ENCODE measurements at places on chromosomes 1 and 21. TPM values are rescaled to one million over a fixed set of nuclear protein-coding genes. Genes with fewer than 3 reads are reported as not detected.

HTR6 gene
- polyA plus RNA-seq = 0.14 TPM

WDR3 gene
- 26.2 TPM for polyA plus RNA-seq

CELA3A gene
- polyA plus RNA-seq = not detected

GRCh38 chr1:203480525-203481084 lies 5.0 kb downstream of the PRELP start:
- H3K4me1 ChIP-seq = no peaks in the 10 kb centered on the region
- no peak overlapping the region for H3K27ac ChIP-seq
- no peaks in the 10 kb centered on the region for H3K27me3 ChIP-seq

- H3K4me3 ChIP-seq = peak overlapping the region; percentile 86
- peaks cover 8% of the 10 kb centered on the region for H3K27me3 ChIP-seq
- peaks cover 13% of the 10 kb centered on the region for H3K4me1 ChIP-seq
- DNase-seq = peak; percentile 35
- H3K36me3 ChIP-seq = no peaks in the 10 kb centered on the region
These were observed 14.3 kb upstream of the SPEN start for GRCh38 chr1:15833069-15833679.

DNA sequence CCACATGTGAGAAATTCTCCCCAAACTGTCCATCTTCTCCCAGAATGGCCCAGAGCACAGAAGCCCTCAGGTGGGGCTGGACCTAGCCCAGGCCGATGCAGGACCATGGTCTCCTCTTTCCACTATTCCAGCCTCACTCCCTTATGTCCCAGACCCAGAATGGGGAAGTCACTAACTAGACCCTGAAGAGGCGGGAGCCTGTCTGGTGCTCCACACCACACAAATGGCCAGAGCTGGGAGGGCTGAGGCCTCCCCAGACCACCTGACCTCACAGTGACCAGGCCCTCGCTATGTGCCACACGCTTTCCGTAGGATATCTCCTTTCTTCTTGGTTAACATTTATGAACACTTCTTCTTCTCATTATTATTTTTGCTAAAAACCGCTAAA lies 54.9 kb upstream of the EDN2 start:
- DNase-seq = no peak
- no peak overlapping the region for H3K4me3 ChIP-seq
- no peaks in the 10 kb centered on the region for H3K36me3 ChIP-seq
- no peak overlapping the region for H3K27ac ChIP-seq

- no peak for DNase-seq
- H3K27ac ChIP-seq = no peak overlapping the region
- H3K36me3 ChIP-seq = no peaks in the 10 kb centered on the region
- peaks cover 14% of the 10 kb centered on the region for H3K27me3 ChIP-seq
These were observed 15.6 kb downstream of the C1orf159 start for GRCh38 chr1:1100296-1100695.

DNA sequence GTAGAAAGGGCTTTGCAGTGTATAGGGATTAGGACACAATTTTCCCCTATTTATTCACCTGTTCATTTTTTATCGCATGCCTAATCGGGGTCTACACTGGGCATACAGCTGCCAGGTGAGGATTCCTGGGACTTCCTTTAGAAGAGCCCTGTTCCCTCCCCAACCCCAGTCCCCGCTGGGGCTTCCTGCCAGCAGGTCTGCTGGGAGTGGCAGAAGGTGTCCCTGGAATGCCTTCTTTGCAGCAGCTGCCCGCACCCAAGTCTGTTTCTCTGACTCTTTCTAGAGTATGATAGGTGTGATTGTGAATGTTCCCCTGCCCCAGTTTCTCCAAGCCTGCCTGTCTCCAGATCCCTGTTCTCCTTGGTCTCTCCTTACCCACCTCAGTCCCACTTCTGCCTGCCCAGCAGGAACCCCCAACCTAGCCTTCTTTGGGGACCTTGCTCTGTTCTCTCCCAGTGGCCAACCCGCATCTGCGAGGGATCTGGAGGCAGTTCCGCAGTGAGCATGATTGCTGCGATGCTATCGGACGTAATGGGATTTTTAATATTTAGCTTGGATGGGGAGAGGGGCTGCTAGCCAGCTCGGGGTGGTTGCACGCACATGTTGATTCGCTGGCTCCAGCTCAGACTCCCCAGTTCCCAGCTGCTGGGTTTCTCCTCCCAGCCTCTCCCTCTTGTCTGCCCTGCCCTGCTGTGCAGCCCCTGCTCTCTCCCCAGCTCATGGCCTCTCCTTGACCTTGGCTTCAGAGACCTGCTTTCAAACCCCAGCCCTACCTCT lies 79.8 kb downstream of the EPHB2 start:
- no peak overlapping the region for H3K27ac ChIP-seq
- no peaks in the 10 kb centered on the region for H3K36me3 ChIP-seq
- no peak overlapping the region for H3K4me3 ChIP-seq
- no peak for DNase-seq

- H3K4me1 ChIP-seq = no peaks in the 10 kb centered on the region
- no peaks in the 10 kb centered on the region for H3K27me3 ChIP-seq
These were observed 731.8 kb upstream of the NCAM2 start for GRCh38 chr21:20266441-20266710.

GRCh38 chr1:156970017-156970416 lies 49.6 kb downstream of the LRRC71 start:
- no peak overlapping the region for H3K4me3 ChIP-seq
- no peak overlapping the region for H3K27ac ChIP-seq

DNA sequence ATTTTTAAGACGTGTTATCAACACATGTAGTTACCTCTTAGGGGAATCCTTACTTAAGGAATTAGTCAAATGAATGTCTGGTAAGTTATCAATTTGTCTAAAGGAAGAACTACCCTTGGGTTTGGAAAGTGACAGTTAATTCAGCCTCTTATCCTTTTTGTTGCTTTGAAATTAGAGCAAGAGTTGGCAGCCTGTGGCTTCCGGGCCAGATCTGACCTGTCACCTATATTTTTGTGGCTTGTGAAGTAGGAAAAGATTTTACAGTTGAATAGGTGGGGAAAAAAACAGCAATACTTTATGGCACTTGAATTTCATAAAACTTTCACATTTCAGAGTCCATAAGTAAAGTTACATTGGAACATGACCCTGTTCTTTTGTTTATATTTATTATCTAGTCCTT lies 5.5 kb downstream of the MRPS6 start:
- peaks cover 39% of the 10 kb centered on the region for H3K4me1 ChIP-seq
- no peak for DNase-seq
- H3K4me3 ChIP-seq = no peak overlapping the region

DNA sequence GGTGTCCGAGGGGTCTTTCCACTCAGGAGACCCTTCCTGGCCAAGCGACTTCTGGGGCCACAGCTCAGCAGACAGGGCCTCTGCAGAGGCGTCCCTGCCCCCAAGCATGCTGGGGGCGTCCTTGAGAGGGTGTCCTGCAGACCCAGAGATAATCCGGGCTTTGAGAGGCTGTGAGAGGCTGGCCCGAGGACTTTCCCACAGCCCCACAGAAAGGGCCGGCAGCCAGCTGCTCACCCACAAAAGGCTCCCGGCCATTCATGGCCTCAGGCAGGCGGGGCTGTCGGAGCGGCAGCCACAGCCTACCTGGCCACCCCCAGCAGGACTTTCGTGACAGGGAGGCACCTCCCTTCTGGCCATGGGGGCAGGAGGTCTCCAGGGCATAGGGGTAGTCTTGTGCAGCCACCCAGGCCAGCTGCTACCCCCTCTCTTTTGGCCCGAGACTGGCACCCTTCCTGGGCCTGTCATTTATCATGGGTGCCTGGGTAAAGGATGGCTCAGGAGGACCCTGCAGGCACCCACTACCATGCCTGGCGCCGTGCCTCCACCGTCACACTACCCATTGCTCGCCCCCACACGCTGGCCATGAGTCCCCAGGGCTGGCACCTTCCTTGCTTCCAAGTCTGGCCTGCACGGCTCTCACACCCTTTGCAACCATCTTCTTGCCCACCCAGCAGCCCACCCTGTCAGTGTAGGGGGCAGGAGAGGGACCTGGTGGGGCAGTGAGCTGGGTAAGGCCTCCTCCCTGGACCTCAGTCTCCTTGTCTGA lies 11.1 kb upstream of the TNFRSF14 start:
- no peak overlapping the region for H3K4me3 ChIP-seq
- no peak overlapping the region for H3K27ac ChIP-seq
- no peak for DNase-seq
- no peaks in the 10 kb centered on the region for H3K36me3 ChIP-seq
- H3K27me3 ChIP-seq = peaks cover 11% of the 10 kb centered on the region

DNA sequence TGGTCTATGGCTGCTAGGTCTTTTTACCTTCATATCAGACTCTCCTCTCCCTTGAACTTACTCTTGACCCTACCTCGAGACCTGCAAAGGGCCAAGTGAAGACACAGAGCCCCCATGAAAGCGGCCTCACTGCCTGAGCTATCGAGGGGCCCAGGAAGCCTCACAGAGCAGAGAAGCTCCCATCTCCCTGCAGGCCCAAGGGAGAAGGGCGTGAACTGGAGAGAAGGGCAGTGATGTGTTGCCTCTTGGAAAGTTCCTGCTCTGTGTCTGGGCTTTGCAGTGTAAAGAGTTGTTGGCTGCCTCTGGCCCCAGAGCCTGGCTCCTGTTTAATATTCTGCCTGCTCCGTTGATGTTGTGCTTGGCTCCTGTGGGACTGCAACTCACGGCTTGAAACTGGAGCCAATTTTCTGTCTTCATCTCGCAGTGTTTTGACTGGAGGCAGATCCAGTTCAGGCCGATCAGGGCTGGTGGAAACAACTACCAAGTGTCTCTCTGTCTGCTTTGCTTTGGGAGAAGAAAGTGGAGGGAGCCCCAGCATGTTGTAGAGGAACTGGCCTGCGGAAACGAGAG lies 4.3 kb downstream of the SERTAD4 start:
- H3K4me3 ChIP-seq = no peak overlapping the region
- peaks cover 54% of the 10 kb centered on the region for H3K27me3 ChIP-seq
- no peak overlapping the region for H3K27ac ChIP-seq
- H3K36me3 ChIP-seq = no peaks in the 10 kb centered on the region
- no peak for DNase-seq
- H3K4me1 ChIP-seq = peaks cover 42% of the 10 kb centered on the region

DNA sequence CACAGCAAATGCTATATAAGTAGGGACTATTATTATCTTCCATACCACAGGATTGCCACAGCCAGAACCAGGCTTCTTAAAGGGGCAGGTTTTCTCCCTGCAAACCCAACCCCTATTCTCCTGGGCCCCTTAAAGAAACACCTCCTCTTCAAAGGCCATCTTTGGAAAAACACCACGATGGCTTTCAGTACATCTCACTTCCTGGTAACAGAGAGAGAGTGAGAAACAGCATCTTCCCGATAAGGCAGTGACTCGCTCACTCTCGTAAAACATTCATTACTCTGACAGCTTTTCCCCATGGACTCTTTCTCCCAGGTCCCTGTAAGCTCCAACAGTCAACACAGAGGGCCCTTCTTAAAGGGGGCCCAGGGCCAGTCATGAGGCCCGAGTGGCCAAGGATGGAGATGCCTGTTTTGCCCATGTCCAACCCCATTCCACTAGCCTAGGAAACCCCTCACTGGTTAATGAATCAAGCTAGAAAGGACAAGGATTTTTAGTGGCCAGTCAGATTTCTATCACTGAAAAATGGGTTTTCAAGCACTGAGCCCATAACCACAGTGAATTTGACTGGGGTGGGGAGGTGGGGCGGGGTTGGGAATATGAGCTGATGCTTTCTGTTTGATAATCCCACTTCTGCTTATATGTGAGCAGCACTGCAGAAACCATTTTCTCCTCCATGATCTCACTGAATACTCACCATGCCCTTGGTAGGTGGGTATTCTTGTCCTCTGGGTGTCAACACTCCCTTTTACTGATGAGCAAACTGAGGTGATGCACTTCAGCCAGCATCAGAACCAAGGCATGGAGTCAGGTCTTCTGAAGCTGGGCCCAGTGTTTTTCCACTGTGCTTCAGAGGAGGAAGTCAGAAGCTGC lies 3.6 kb upstream of the NAV1 start:
- H3K4me3 ChIP-seq = no peak overlapping the region
- H3K27ac ChIP-seq = no peak overlapping the region
- H3K36me3 ChIP-seq = no peaks in the 10 kb centered on the region
- H3K27me3 ChIP-seq = peaks cover 42% of the 10 kb centered on the region

DNA sequence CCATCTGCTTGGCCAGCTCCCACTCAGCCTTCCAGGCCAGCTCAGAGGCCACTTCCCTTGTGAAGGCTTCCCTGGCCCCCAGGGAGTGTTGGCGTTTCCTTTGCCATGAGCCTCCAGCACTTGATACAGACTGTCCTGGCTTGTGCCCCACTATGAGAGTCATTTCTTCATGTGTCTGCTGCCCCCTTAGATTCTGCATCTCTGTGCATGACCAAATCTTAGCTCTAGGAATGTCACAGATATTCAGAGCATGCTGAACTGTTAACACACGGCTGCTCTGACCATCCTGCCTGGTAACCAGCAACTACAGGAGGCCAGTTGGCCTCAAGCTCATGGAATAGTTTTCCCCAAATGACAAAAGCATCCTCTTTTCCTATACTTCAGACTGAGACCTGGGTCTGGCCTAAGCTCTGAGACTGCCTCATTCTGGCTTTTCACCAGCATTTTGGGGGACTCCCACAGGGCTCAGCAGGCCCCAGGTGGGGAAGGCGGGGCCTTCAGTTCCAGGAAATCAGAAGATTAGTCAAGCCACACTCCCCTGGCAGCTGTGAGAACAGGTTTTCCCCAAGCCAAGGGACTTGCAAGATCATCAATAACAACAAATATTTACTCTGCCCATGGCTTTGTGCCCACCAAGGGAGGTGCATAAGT lies 182.6 kb upstream of the EDN2 start:
- peaks cover 10% of the 10 kb centered on the region for H3K27me3 ChIP-seq
- no peak overlapping the region for H3K4me3 ChIP-seq
- DNase-seq = no peak
- H3K27ac ChIP-seq = no peak overlapping the region
- H3K36me3 ChIP-seq = no peaks in the 10 kb centered on the region

DNA sequence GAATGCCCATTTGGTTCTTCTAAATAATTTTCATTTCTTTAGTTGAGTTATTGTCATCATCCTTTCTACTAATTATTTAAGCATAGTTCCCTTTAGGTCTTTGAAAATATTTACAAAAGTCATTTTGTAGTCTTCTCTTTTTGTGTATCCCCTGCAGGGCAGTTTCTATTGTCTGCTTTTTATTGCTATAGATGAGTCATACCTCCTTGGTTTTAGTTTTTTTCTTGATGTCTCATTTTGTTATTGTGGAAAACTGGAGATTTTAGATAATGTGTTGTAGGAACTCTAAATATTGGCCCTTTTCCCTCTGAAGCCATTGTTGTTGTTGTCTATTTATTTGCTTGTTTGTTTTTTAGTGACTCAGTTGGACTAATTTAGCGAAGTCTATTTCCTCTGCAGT lies 387.9 kb downstream of the NUF2 start:
- DNase-seq = no peak
- H3K4me1 ChIP-seq = no peaks in the 10 kb centered on the region
- no peak overlapping the region for H3K4me3 ChIP-seq
- H3K27ac ChIP-seq = no peak overlapping the region
- H3K27me3 ChIP-seq = no peaks in the 10 kb centered on the region
- H3K36me3 ChIP-seq = no peaks in the 10 kb centered on the region

GRCh38 chr21:41478319-41479177 lies 29.4 kb downstream of the TMPRSS2 start:
- H3K36me3 ChIP-seq = no peaks in the 10 kb centered on the region
- H3K4me3 ChIP-seq = peak overlapping the region; percentile 35
- H3K27ac ChIP-seq = 0 out of 2 replicates have a peak overlapping the region, but pooled peaks have one; percentile 83
- DNase-seq = peak; percentile 16
- peaks cover 27% of the 10 kb centered on the region for H3K4me1 ChIP-seq
